ENCODE measurements at places on chromosomes 16 and 17. TPM values are rescaled to one million over a fixed set of nuclear protein-coding genes. Genes with fewer than 3 reads are reported as not detected.

HSD11B2 gene
- 2.4 TPM for polyA plus RNA-seq

FAM171A2 gene
- polyA plus RNA-seq, result 0.37 TPM

CHST5 gene
- polyA plus RNA-seq, result 0.12 TPM

HSF4 gene
- 4.3 TPM for polyA plus RNA-seq

PHB1 gene
- polyA plus RNA-seq, result 500 TPM

TP53TG3B gene
- not detected for polyA plus RNA-seq

MT4 gene
- not detected for polyA plus RNA-seq

KCNAB3 gene
- 2.0 TPM for polyA plus RNA-seq

PRR29 gene
- polyA plus RNA-seq, result 0.01 TPM

SRSF1 gene
- polyA plus RNA-seq, result 272 TPM

EVPLL gene
- polyA plus RNA-seq, result 1.7 TPM

VTN gene
- not detected for polyA plus RNA-seq

IRX6 gene
- polyA plus RNA-seq, result not detected

CD7 gene
- not detected for polyA plus RNA-seq

C16orf78 gene
- not detected for polyA plus RNA-seq

PIK3R5 gene
- polyA plus RNA-seq, result 0.03 TPM

GRCh38 chr16:65445313-65446260, 323.7 kb upstream of the CDH11 start:
- no peak overlapping the region for H3K4me3 ChIP-seq
- H3K27ac ChIP-seq, result no peak overlapping the region
- no peaks in the 10 kb centered on the region for H3K27me3 ChIP-seq
- H3K4me1 ChIP-seq, result no peaks in the 10 kb centered on the region

GRCh38 chr16:49747654-49748053, 108.3 kb downstream of the ZNF423 start:
- H3K27me3 ChIP-seq, result no peaks in the 10 kb centered on the region
- H3K4me3 ChIP-seq, result no peak overlapping the region
- H3K36me3 ChIP-seq, result no peaks in the 10 kb centered on the region
- H3K4me1 ChIP-seq, result no peaks in the 10 kb centered on the region
- H3K27ac ChIP-seq, result no peak overlapping the region
- DNase-seq, result no peak

- H3K27ac ChIP-seq, result no peak overlapping the region
- H3K27me3 ChIP-seq, result no peaks in the 10 kb centered on the region
- peaks cover 12% of the 10 kb centered on the region for H3K4me1 ChIP-seq
These were observed 2.9 kb downstream of the CMTM1 start for GRCh38 chr16:66569131-66569530.

GRCh38 chr16:30136971-30137605, 14.1 kb upstream of the MAPK3 start:
- H3K36me3 ChIP-seq, result no peaks in the 10 kb centered on the region
- H3K4me1 ChIP-seq, result no peaks in the 10 kb centered on the region
- H3K27ac ChIP-seq, result no peak overlapping the region
- no peak overlapping the region for H3K4me3 ChIP-seq
- no peak for DNase-seq

- DNase-seq, result no peak
- H3K27me3 ChIP-seq, result no peaks in the 10 kb centered on the region
- H3K36me3 ChIP-seq, result no peaks in the 10 kb centered on the region
- no peaks in the 10 kb centered on the region for H3K4me1 ChIP-seq
These were observed 583.4 kb upstream of the PSMD7 start for GRCh38 chr16:73713251-73713650.

DNA sequence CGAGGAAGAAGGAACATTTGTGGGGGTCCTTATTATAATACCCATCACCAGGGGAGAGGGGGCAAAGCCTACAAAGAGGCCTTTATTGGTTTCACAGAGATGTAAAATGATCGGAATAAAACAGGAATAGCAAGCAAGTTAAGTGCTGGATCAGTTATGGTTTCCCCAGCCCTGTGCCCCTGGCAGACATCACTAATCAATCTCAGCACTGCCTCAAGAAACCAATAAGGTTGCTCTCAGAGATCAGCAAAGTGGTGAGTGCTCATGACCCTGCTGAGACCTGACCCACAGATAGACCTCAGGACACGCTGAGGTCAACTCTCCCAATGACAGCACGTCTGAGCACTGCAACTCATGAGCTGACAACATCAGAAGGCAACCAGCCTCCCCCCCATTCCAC, 66.3 kb downstream of the ZNF423 start:
- no peaks in the 10 kb centered on the region for H3K27me3 ChIP-seq
- DNase-seq, result no peak
- H3K36me3 ChIP-seq, result no peaks in the 10 kb centered on the region
- no peaks in the 10 kb centered on the region for H3K4me1 ChIP-seq
- no peak overlapping the region for H3K27ac ChIP-seq
- no peak overlapping the region for H3K4me3 ChIP-seq

DNA sequence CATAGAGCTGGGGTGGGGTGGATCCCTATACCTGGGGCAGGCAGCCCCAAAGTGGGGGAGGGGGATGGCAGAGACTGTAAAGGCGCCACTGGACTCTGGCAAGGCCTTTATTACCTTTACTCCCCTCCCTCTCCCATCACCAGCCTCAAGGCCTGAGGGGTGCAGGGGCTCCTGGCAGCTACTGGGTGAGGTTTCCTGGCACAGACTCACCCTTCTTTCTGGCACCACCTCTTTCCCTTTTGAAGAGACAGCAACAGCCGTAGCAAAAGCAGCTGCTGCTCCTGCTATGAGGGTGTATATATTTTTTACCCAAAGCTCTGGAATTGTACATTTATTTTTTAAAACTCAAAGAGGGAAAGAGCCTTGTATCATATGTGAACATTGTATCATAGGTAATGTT, 17.6 kb downstream of the RAPGEFL1 start:
- H3K27ac ChIP-seq, result no peak overlapping the region
- peaks cover 9% of the 10 kb centered on the region for H3K36me3 ChIP-seq
- H3K4me3 ChIP-seq, result no peak overlapping the region
- no peak for DNase-seq

GRCh38 chr17:4261452-4261851, 2.3 kb downstream of the ANKFY1 start:
- H3K27me3 ChIP-seq, result no peaks in the 10 kb centered on the region
- H3K36me3 ChIP-seq, result no peaks in the 10 kb centered on the region
- no peak overlapping the region for H3K4me3 ChIP-seq
- DNase-seq, result no peak

- no peaks in the 10 kb centered on the region for H3K36me3 ChIP-seq
- no peaks in the 10 kb centered on the region for H3K27me3 ChIP-seq
- DNase-seq, result no peak
- H3K27ac ChIP-seq, result no peak overlapping the region
- no peak overlapping the region for H3K4me3 ChIP-seq
These were observed 26.7 kb upstream of the LCMT1 start for GRCh38 chr16:25084797-25085196.

DNA sequence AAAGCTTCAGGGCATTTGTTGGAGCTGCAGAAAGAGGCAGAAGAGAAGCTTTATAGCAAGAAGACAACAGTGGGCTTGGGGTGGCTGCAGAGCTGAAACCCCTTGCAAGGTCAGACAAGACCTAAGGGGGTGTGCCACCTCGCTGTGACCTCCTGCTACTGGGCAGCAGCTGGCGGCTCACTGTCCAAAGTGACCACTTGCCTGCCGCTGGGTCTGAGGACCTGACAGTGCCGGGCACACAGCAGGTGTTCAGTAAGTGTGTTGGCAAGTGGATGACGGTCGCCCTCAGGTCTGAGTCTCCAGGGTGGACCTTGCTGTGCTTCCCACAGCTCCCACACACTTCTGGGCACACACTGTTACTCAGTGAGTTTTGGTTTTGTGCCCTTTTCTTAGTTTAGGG, 336.5 kb downstream of the C16orf95 start:
- H3K36me3 ChIP-seq, result no peaks in the 10 kb centered on the region
- no peak overlapping the region for H3K4me3 ChIP-seq
- H3K27ac ChIP-seq, result no peak overlapping the region
- no peaks in the 10 kb centered on the region for H3K4me1 ChIP-seq

DNA sequence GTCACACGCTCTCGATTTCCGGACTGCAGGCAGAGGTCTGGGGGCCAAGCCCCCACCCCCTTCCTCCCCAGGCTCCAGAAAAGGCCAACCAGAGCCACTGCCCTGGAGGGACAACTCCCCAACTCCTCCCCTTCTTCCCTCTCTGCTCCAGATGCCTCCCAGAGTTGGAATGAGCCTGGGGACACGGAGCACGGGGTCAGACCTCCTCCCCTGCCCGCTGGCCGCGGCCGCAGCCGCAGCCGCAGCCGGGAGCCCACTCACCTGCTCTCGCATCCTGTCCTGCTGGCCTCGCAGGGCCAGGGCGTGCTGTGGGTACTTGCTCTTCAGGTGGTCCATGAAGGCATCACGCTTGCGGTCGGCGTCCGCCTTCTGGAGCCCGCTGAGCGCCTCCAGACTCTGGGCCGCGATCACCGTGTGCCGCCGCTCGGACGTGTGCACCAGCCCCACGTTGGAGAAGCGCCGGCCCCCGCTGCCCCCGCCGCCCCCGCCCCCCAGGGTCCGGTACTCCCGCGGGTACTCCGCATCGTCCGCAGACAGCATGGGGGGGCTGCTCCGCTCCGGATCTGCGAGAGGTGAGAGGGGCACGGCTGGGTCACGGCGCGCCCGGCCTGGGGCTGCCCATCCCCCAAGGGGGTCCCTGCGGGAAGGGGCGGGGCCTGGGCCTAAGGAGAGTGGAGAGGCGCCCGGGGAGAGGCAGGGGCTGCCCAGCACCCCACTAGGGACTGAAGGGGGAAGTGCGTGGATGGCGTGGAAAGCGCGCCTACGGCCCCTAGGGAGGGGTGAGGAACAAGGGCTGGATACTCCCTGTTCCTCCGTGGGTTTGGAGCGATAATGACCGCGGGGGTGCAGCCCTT, 27.3 kb downstream of the SRCIN1 start:
- H3K27me3 ChIP-seq, result peaks cover 54% of the 10 kb centered on the region
- no peak for DNase-seq
- H3K36me3 ChIP-seq, result no peaks in the 10 kb centered on the region
- H3K4me3 ChIP-seq, result no peak overlapping the region

GRCh38 chr17:72598695-72599094, 477.9 kb downstream of the SOX9 start:
- DNase-seq, result no peak
- peaks cover 26% of the 10 kb centered on the region for H3K4me1 ChIP-seq
- H3K4me3 ChIP-seq, result no peak overlapping the region
- H3K27ac ChIP-seq, result no peak overlapping the region

DNA sequence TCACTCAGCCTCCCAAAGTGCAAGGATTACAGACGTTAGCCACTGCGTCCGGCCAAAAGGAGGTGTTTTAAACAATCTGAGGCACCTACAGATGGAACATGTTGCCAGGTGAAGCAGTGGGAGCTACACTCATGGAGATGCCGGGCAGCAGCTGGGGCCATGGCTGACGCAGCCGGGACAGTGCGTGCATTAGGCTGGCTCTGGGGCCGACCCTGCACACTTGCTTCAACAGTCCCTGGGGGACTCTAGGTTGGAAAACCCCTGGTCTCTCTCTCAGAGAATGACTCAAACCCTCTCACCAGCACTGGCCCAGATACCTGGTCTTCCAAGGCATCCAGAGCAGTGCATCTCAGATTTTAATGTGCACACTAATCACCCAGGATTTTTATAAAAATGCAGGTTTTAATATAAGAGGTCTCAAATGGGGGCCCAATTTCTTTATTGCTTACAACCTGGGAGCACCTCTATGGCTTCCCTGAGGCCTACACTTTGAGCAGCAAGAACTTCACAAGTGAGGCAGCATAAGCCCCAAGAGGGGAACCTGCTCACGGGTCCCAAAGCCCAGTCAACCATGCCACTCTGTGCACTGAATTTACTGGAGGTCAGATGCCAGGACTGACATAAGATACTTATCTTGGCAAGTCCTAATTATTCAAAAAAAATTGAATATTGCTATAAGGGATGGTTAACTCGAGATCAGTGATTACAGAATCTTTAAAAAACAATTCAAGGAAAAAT, 70.8 kb upstream of the TRAP1 start:
- peaks cover 5% of the 10 kb centered on the region for H3K4me1 ChIP-seq
- H3K27me3 ChIP-seq, result no peaks in the 10 kb centered on the region
- DNase-seq, result no peak

DNA sequence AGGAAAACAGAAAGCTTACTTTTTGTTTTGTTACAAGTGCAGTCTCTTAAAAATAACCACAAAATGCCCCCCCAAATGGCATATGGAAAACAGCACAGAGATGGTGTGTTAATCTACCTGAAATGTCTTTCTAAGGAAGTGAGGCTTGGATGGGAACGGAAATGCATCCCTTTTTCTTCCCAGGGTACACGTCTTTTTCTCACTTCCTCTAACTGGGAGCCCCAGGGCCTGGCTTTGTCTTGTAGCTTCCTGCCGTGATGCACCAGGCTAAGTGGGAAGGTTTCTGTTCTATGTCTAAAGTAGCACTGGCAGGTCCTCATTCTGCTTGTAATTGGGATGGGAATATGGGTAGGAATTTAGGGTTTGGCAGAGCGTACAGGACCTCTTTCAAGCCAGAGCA, 52.5 kb upstream of the CACNG3 start:
- H3K36me3 ChIP-seq, result no peaks in the 10 kb centered on the region
- no peak for DNase-seq
- no peak overlapping the region for H3K4me3 ChIP-seq
- no peaks in the 10 kb centered on the region for H3K27me3 ChIP-seq

- H3K27me3 ChIP-seq, result peaks cover 21% of the 10 kb centered on the region
- H3K4me3 ChIP-seq, result no peak overlapping the region
- peaks cover 5% of the 10 kb centered on the region for H3K4me1 ChIP-seq
- no peak overlapping the region for H3K27ac ChIP-seq
- no peaks in the 10 kb centered on the region for H3K36me3 ChIP-seq
These were observed 21.8 kb upstream of the ASGR2 start for GRCh38 chr17:7136266-7136877.

- DNase-seq, result no peak
- no peak overlapping the region for H3K27ac ChIP-seq
- H3K4me3 ChIP-seq, result no peak overlapping the region
- H3K4me1 ChIP-seq, result no peaks in the 10 kb centered on the region
- no peaks in the 10 kb centered on the region for H3K36me3 ChIP-seq
These were observed 43.9 kb downstream of the ZNF207 start for GRCh38 chr17:32393904-32394303.

GRCh38 chr16:819336-820043, 19.0 kb upstream of the GNG13 start:
- no peaks in the 10 kb centered on the region for H3K36me3 ChIP-seq
- no peak for DNase-seq
- no peak overlapping the region for H3K27ac ChIP-seq
- no peak overlapping the region for H3K4me3 ChIP-seq

GRCh38 chr16:55565086-55565485, 1.4 kb upstream of the CAPNS2 start:
- H3K27ac ChIP-seq, result no peak overlapping the region
- peaks cover 33% of the 10 kb centered on the region for H3K4me1 ChIP-seq
- H3K36me3 ChIP-seq, result peaks cover 4% of the 10 kb centered on the region
- no peak overlapping the region for H3K4me3 ChIP-seq
- H3K27me3 ChIP-seq, result no peaks in the 10 kb centered on the region
- DNase-seq, result no peak

- no peak overlapping the region for H3K27ac ChIP-seq
- H3K27me3 ChIP-seq, result no peaks in the 10 kb centered on the region
- DNase-seq, result no peak
- H3K36me3 ChIP-seq, result no peaks in the 10 kb centered on the region
- H3K4me1 ChIP-seq, result peaks cover 40% of the 10 kb centered on the region
- no peak overlapping the region for H3K4me3 ChIP-seq
These were observed 110.4 kb downstream of the MSI2 start for GRCh38 chr17:57366558-57367351.

GRCh38 chr16:66335704-66336329, 30.7 kb upstream of the CDH5 start:
- peaks cover 4% of the 10 kb centered on the region for H3K4me1 ChIP-seq
- H3K36me3 ChIP-seq, result no peaks in the 10 kb centered on the region
- H3K4me3 ChIP-seq, result no peak overlapping the region
- peaks cover 7% of the 10 kb centered on the region for H3K27me3 ChIP-seq
- no peak for DNase-seq
- no peak overlapping the region for H3K27ac ChIP-seq

GRCh38 chr17:29574732-29575510, 6.4 kb downstream of the TP53I13 start:
- no peak for DNase-seq
- peaks cover 27% of the 10 kb centered on the region for H3K36me3 ChIP-seq
- no peak overlapping the region for H3K4me3 ChIP-seq
- no peak overlapping the region for H3K27ac ChIP-seq
- H3K4me1 ChIP-seq, result no peaks in the 10 kb centered on the region
- H3K27me3 ChIP-seq, result no peaks in the 10 kb centered on the region

Data from keratinocyte (primary cell).